NCI-H187 (cell line): ENCODE measurements at places on chromosomes 11 and 22.

- DNase-seq, result no peak
Observed at GRCh38 chr22:48342732-48343131, 1484.9 kb downstream of the BRD1 start.

DNA sequence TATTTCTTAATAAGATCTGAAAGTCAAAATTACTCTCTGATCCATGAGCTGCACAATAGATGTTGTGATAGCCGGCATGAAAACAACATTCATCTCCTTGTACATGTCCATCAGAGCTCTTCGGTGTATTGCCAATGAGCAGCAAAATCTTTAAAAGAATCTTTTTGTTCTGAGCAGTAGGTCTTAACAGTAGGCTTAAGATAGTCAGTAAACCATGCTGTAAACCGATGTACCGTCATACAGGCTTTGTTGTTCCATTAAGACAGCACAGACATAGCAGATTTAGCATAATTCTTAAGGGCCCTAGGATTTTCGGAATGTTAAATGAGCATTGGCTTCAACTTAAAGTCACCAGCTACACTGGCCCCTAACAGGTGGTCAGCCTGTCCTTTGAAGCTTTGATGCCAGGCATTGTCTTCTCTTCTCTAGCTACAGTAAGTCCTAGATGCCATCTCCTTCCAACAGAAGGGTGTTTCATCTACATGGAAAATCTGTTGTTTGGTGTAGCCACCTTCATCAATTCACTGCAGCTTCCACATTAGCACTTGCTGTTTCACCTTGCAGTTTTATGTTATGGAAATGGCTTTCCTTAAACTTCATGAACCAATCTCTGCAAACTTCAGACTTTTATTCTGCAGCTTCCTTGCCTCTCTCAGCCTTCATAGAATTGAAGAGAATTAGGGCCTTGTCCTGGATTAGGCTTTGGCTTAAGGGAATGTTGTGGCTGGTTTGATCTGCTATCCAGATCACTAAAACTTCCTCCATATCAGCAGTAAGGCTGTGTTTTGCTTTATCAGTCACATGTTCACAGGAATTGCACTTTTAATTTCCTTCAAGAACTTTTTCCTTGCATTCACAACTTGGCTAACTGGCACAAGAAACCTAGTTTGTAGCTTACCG, 28.4 kb downstream of the RRP8 start:
- DNase-seq, result no peak

- DNase-seq, result no peak
Observed at GRCh38 chr11:9448576-9449352, 12.0 kb upstream of the ZNF143 start.

DNA sequence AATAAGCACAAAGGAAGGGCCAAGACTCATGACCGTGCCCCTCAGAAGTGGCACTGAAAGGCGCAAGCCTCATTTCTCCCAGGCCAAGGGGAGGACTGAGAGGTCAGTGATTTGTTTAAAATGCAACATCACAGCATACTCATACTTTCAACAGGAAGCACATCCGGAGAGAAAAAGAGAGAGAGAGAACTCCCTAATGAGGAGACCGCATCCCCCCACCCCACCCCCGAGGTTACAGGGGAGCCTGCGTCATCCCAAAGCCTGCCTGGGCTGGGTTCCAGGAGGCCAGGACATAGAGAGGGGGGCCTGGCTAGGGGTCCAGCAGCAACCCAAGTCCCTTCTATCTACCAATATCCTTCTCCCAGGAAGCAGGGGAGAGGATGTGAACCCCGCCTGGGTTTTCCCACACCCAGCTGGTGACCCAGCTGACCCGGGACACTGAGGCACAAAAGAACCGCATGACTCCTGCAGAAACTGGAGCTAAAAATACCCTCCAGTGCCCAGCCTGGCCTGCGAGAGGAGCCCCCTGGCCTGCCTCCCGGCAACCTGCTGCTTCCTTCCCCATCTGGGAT, 3.8 kb downstream of the CSNK1E start:
- DNase-seq, result no peak

DNA sequence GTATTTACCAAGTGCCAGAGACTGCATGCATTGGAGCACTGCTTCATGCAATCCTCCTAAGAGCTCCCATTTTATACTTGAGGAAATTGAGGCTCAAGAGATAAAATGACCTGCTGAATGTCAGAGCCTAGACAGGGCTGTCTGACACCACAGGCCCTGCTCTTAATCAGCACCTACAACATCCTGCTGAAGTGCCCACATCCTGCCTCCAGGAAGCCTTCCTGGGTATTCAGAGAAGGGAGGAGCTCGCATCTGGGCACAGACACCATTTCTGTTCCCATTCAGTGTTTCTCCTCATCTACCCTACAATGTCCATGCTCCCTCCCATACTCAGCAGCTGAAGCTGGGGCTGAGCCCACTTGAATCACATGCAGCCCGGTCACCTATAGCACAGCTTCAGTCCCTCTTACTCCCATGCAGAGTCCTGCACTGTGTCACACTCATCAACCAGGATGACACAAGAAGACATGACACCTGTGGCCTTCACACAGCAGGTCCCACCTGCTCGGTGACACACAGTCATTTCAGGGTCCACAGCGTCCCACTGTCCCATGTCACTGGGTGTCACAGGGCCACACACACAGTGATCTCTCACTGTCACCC, 53.1 kb downstream of the PDE2A start:
- DNase-seq, result no peak

DNA sequence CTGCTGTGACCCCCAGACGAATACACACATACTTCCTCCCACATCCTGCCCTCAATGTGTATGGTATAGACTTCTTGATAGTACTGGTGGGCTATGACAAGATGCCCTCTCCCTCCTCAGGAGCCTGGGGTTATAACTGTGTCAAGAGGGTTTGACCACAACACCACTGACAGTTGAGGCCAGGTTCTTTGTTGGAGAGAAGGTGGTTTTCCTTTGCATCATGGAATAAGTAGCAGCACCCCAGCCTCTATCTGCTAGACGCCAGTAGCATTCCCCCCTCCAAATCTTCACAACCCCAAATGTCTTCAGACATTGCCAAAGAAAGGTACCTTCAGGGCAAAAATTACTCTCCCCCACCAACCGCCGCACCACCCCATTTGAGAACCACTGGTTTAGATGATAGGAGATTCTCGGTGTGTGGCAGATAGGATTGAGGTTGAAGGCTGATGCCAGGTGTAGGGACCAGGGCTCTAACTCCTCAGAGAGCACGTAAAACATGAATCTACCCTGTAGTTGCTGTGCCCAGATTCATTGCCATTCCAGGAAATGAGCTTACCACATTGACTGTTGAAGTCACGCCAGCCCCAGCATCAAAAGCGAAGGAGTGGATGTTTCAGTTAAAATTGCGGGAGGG, 5.5 kb upstream of the MYO18B start:
- DNase-seq, result no peak

GRCh38 chr11:117456027-117456720, 128.5 kb downstream of the CEP164 start:
- no peak for DNase-seq

- DNase-seq, result no peak
Observed at GRCh38 chr11:76601272-76601671, 69.3 kb downstream of the LRRC32 start.

DNA sequence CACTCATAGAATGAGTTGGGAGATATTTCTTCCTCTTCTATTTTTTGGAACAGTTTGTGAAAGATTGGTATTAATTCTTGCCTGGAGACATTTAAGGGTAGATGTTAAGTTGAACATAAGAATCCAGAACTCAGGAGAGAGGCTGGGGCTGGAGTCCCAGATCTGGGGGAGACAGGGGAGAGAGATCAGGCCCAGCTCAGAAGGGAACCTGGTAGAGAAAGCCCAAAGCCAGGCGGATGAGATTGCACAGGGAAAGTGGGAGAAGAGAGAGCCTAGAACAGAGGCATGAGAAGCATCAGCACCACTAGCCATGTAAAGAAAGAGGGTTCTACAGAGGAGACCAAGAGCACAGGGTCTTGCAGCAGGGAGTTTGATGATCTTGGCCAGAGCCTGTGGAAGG, 13.0 kb upstream of the GNAZ start:
- no peak for DNase-seq

GRCh38 chr11:18650353-18650752, 16.2 kb upstream of the SPTY2D1 start:
- DNase-seq, result no peak

DNA sequence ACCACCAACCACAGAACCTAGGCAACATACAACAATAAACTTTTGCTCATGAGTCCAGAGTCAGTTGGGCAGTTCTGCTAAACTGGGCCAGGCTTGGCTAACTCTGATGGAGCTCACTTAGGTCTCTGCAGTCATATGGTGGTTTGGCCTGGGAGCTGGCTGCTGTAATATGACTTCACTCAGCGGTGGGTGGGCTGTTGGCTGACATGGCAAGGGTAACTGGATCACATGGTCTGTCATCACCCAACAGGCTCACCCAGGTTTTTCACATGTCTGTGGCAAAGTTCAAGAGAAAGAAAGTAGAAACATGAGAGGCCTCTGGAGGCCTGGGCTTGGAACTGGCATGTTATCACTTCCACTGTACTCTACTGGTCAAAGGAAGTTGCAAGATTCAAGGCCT, 43.2 kb upstream of the CLMP start:
- DNase-seq, result no peak

- no peak for DNase-seq
Observed at GRCh38 chr22:39925273-39925672, 24.4 kb downstream of the GRAP2 start.

DNA sequence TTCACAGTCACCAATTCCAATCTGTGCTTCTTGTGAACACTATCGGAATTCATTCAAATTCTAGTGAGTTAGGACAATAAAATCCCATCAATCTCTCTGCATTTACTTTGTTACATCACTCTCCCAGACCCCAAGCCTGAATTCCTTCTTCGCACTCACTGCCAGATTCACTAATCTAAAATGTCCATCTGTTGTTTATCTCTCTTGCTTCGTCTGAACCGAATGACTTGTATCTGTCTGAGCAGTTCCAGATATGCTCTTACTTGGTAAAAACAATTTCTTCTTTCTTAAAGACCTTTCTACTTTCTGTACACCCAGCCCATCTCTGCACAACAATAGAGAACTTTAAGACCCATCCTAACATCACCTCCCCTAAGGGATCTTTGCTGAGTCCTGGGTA, 7.0 kb downstream of the MMP10 start:
- no peak for DNase-seq

GRCh38 chr11:101466352-101466751, 117.5 kb downstream of the TRPC6 start:
- no peak for DNase-seq

DNA sequence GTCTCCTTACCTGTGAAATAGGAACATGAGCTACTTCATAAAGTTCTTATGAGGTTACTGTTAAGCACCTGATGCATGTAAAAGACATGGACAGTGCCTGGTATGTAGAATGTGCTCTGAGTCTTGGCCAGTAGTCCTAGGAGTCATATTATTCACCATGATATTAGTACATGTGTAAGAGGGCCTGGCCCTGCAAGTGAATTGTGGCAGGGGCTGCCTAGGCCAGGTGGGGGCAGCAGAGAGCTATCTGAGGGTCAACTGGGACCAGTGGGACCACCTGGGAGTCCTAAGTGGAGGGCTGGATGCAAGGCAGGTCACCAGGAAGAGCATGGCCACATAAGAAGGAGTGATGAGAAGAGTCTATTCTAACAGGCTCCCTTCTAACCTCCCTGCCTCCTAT, 529.5 kb downstream of the SOX6 start:
- DNase-seq, result no peak

DNA sequence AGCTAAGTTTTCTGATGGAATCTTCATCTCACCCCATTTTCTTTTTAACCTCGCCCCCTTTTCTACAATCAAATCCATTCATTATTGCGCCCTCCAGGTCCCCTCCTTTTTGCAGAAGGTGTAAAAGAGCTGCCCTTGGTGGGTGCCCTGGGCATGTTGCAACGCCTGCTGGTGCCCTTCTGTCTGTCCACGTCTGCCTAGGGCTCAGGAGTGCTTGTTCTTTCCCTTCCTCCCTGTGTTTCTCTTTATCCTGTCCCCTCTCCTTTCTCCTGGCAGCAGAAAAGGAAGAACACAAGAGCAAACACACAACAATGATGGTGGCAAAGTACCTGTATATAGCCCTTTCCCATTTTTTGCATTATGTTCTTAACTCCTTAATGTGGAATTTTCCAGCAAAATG, 6.2 kb upstream of the TLCD5 start:
- no peak for DNase-seq

DNA sequence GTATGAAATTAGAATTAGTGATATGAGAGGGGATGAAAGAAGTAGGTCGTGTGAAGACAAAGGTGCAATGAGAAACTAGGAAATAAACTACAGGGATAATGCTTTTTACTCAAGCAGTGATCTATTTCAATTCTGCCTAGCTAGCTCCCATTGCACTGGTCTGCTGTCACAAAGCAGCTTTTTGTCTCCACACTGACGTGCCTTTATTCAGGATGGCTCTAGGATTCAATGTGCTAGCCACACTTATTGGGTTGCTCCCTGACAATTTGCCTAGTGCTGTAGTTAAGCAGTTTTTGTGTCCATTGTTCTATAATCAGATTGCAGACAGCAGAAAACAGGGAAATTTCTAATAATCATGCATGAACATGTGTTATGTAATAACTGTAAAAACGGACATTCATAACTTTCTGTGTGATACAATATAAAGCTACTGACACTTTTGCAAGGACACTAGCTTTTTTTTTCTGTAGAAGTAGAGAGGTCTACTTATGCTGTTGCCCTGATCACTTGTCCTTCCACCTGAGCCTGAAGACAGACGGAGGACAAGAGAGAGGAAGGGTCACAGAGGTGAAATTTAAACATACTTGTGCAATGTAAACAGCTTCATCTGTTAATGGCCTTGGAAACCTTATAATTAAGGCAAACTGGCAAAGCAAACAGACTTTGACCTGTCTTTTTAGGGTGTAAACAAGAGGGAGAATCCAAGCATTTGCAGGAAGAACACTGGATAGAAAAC, 269.6 kb downstream of the LRRC4C start:
- DNase-seq, result no peak

GRCh38 chr11:2219318-2220017, 47.9 kb upstream of the TH start:
- no peak for DNase-seq

DNA sequence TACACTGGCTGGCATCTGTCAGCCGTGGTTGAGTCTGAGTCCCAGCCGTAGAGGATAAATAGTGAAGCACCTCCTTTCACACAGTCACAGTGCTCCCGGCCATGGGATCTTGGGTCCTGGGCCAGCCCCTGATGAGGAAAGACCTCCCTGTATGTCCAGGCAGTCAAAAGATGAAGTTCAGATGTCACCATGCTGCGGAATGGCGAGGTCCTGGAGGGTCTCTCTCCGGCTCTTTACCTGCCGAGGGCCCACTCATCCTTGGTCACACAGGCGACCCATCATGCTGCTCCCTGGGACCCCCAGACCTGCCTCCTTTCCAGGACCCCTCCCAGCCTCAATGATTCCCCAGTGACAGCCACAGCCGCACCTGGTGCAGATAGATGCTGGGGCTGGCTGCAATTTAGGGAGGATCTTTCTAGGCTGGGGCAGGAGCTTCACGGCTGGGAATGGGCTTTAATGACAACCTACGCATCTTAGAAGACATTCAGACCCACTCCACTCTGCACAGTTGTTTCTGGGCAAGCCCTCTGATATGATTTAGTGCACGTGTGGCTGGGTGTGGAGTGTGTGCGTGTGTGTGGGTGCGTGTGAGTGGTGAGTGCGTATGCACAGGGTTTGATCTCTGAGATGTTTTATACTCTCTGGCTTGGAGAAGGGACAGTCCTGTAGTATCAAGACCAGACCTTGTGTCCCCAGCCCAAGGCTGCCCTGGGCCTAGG, 79.7 kb downstream of the FBLN1 start:
- DNase-seq, result no peak
